ENCODE measurements at places on chromosomes 5 and 9.

DNA sequence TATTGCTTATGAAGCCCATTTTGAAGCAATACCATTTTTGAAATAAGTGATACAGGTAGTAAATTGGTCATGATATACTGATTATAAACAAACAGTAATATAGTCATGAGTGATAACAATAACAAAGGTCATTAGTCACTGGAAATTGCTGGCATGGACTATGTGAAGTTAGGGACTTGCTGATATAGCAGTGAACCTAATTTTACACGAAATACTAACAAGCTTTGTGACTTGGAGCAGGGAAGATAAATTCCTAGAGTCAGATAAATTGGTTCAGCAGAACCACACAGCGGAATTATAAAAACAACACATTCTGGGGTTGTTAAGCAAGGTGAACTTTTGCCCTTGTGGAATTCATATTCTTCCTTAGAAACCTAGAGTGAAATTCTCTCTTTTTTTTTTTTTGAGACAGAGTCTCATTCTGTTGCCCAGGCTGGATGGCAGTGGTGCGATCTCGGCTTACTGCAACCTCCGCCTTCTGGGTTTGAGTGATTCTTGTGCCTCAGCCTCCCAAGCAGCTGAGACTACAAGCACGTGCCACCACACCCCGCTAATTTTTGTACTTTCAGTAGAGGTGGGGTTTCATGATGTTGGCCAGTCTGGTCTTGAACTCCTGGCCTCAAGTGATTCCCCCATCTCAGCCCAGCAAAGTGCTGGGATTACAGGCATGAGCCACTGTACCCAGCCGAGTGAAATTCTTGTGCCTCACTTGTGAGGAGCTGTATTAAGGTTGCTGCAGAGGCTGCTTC lies 6.0 kb downstream of the UGCG start:
- DNase-seq: no peak

DNA sequence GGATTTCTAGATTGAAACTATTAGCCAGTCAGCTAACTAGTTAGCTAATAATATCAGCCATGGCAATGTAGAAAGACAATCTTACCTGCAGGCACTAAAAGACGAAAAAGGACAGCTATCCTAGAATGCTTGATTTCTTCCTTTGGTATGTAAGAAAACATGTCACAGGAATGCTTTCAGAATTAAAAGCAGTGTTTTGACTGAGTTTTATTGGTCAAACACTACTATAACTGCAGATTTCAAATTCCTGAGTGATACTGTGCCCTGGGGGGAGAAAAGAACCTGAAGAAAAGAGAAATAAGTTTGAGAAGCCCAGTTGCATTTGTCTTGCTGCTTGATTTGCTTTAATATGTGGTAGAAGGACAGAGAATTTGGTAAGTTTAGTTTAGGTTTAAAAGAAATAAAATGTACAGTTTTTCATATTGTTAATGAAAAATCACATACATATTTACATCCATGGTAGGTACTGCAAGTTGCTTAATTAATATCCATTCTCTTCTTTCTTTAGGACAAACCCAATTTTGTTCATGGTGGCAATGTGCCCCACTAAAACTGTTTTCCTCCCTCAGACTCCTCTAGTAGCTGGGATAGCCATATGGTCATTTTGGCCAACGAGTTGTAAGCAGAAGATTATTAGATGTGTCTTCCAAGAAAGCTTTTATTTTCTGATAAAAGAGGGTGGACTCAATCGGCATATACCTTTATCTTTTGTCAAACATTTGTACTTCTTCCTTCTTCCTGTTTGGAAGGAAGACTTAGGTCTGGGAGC lies 4.3 kb upstream of the FAM169A start:
- no peak for DNase-seq

- DNase-seq: peak; percentile 43
Observed at GRCh38 chr5:132221781-132222648, 5.6 kb downstream of the P4HA2 start.

DNA sequence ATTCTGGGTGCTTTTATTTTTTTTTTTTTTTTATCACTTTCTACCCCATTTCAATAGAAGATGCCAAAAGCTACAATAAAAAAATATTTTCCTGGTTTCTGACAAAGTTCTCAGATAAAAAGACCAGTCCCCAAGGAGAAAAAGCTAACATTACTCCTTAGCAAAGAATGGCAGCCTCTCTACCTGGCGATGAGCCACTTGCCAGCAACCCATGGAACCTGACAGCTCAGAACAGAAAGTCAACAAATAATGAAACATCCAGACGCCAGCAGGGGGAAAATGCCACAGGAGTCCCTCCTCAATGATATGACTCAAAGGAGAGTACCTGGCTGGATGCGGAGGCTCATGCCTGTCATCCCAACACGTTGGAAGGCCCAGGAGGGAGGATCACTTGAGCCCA lies 123.2 kb downstream of the MYO10 start:
- peak; percentile 44 for DNase-seq

DNA sequence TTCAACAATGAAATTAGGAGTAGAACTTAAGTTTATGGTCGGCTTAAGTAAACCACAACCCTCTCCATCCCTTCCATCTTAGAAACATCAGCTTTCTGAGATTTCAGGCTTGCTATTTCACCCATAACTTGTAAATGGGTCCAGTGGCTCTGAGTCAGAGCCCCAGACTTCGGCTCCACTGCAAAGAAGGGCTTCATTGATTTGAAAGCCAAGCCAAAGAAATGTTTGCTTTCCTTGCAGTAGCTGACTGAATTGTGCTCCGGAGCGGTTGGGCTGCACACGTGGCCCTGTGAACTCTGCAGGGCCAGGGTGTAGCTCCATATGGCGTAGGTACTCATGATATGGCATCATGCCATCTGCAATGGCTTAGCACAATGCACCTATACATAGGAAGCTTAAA lies 57.0 kb downstream of the NREP start:
- no peak for DNase-seq

DNA sequence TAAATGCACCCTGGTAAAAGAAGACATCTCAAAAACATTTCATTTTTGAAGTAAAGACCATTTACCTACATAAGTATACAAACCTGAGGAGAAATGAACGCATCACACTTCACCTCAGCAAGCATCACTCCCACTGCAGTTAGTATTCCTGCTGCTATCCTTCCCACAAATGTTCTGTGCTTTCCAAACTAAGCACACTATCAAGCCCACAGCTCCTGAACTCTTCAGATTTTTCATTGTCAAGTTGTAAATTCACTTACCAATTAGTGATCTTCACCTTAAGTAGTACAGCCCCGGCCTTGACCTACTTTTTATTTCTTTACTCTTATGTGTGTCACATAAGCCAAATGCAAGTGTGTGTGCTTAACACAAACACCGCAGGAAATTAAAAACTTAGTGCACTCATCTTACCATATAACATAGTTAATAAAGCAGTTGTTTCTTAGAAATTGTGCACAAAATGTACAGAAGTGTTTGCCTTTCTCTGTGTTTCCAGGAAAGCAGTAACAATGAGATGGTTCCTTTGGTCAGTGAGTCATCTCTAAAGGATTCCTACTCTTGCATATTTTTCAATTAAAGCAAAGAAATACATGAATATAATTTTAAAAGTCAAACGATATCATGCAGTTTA lies 169.4 kb downstream of the APBA1 start:
- no peak for DNase-seq

- DNase-seq: no peak
Observed at GRCh38 chr5:34894716-34895115, 20.6 kb downstream of the RAD1 start.

DNA sequence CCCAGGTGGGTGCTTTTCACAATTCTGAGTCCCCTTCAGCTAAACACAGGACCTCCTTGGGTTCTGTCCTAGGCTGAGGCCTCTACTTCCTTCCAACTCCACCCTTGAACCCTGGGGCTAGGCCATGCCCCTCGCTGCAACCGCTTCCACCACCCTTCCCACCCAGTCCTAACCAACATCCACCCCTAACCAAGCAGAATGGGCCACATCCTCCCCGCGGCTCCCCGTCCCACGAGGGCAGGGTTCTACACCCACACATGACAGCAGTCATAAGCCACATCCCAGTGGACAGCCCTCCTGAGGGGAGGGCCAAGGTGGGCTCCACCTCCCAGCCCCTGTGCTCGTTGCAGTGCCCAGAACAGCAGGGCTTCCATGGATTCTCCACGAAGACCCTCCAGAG lies 65.8 kb downstream of the SHB start:
- no peak for DNase-seq

DNA sequence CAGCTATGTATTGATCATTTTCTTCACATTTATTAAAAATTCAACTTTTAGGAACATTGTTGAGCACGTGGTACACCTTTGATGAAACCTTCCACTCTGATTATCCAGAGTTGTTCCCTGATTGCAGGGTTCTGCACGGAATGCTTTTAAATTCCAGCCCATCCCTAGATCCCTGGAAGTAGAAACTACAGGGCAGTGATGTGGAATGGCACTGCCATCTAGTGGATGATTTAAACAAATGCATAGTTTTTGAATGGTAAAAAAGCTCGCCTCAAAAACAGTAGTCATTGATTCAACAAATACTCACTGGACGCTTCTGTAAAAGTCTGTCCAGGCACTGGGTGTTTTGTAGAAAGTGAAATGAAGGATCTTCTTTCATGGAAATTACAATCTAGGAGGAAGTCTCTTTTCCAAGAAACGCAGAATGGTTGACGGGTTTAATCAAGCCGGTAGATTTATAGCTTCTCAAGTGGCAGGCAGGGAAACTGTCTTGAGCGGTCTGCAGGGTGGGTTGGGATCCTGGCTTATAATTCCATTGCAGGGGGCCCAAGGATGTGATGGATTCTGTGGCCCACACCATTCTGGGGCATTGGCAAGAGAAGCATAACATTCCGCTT lies 118.4 kb downstream of the ARHGAP26 start:
- peak; percentile 47 for DNase-seq

DNA sequence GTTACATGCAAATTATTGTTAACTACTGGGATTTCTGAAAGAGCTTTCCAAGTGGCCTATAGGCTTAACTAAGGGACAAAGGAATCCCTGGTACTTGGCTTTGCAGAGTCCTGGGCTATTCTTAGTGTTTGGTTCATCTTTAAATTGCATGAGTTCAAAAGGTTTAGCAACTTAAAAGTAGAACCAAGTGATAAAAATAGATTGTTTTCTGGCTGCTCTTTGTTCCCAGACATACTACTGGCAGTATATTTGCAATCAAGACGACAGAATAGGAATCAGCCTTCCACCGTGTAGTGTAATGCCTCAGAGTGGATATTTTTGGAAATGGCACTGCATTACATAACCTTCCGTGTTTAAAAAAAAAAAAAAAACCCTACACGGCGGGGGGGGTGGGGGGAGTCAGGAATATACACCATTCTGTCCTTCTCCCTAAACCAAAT lies 1.0 kb downstream of the NREP start:
- DNase-seq: peak; percentile 45

DNA sequence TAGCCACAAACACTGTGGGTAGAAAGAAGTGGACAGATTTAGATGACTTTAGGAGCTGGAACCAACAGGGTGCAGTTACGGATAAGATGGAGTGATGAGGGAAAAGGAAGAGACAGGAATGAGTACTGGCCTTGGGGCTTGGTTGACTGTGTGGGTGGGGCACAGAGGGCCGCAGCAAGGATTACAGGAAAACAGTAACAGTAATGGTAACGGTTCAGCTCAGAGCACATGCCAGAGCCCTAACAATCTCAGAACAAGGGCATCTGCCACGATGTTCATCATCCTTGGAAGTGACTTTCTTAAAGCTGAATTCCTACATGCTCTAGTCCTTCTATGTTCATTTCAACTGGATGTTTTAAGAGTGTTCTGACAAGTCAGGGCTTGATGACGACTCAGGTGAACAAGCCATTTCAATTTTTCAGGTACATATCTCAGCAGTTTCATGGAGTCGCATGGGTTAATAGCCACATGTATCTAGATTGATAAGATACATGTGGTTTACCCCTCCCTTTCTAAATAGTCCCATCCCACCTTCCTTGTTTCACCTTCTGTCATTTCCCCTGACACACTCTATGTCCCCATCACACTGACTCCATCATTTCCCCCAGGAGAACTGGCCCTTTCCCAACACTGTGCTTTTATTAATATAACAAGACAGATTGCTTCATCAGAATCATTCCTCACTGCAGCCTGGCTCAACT lies 65.0 kb downstream of the CEMIP2 start:
- DNase-seq: no peak

DNA sequence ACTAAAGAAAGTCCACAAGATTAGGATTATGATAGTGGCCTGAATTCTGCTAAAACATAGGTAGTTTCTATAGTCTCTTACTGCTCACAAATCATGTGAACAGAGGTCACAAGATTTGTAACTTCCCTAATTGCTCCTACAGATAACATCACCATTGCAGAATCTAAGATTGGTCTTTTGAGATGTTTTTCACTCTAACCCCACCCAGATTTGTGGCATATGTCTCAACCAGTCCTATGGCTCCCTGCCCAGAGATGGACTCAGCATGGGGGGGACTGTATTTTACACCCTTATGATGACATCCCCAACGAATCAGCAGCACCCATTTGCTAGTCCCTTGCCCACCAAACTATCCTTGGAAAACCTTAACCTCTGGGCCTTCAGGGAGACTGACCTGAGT lies 1046.2 kb downstream of the CDH12 start:
- DNase-seq: peak; percentile 71

DNA sequence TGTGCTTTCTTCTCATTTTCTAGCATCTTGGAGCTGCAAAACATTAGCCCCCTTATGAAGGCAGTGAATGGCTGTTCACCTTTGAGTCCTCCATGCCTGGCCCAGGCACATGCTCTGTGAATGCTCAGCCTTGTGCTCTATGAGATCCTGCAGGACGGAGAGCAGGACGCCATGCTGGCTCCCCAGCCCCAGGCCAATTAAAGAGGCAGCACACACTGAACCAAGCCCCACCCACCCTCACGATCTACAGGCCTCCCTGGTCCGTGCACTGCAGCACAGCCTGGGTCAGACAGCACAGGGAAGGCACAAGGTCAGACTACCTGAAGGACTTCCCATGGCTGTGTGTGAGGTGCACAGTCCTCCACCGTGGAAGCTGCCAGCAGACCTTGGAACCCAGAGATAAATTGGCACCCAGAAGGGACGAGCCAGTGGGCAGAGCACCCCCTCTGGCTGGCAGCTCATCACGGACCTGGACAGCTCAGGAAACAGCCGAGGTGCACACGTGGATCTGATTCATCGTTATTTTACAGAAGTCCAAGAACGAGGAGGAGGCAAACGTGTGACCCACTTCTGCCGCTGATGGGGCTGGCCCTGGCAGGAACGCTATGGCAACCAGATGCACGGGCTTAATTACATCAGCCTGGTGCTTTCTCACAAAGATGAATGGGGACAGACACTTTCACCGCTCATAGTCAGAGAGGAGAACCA lies 59.5 kb downstream of the OLFM1 start:
- peak; percentile 34 for DNase-seq

DNA sequence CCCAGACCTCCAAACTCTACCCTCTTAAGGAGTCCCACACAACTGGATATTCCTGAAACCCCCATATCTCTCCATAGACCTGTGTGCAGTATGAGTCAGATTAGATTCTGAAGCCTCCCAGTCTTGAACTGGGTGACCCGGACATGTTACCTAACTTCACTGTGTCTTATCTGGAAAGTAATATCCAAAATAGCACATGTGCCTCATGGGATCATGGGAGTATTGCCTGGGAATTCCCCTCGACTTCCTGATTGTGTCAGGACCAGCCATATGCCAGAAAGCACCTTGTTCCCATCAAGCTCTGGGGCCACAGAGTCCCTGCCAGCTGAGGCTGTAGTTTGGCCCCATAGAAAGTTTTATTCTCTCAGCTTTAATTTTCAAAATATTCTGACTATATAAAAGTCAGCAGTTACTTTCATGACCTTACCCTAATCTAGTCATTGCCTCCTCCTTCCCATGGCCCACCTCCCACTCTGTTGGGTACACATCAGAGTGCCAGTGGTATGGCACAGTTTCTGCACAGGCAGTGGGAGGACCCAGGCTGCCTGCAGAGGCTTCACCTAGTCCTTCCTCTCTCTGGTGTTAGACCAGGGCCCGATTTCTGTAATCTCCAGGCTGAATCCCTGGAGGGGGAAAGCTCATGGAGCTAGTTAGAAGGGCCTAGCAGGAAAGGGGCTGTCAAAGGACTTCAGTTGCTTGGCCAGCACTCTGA lies 19.5 kb upstream of the B4GALT1 start:
- no peak for DNase-seq
